ENCODE measurements at places on chromosomes 7 and 10.

DNA sequence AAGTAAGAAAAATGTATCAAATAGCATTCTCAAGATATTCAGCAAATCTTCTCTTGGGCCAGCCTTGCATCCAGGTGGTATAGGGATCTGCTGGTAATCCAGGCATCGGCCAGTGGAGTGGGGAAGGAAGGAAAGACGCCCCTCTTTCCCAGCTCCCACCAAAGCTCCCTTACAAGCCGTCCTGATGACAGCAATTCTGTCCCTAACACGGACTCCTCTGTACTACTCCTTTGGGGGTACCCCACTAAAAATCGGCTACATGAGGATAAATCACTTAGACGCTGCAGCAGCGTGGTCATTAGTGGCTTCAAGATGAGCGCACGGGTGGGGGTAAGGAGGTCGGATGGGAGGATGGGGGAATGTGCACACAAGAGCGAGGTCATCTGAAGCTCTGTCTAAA lies 24.7 kb upstream of the NUB1 start:
- no peak for DNase-seq

DNA sequence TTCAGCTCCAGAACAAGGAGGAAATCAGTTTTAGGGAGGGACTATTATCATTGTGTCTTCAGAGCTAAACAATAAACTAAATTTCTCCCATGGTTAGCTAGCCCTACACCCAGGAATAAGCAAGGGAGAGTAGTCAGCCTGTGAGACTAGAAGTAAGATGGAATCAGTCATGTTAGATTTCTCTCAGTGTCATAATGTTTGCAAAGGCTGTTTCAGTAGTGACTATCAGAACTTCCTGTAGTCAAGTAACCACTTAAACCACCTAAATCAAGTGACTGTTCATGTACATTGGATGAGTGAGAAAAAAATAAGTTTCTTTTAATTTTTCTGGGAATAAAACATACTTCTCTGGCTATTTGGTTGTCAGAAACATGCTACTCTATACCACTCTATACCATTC lies 121.6 kb downstream of the KCND2 start:
- DNase-seq: no peak

DNA sequence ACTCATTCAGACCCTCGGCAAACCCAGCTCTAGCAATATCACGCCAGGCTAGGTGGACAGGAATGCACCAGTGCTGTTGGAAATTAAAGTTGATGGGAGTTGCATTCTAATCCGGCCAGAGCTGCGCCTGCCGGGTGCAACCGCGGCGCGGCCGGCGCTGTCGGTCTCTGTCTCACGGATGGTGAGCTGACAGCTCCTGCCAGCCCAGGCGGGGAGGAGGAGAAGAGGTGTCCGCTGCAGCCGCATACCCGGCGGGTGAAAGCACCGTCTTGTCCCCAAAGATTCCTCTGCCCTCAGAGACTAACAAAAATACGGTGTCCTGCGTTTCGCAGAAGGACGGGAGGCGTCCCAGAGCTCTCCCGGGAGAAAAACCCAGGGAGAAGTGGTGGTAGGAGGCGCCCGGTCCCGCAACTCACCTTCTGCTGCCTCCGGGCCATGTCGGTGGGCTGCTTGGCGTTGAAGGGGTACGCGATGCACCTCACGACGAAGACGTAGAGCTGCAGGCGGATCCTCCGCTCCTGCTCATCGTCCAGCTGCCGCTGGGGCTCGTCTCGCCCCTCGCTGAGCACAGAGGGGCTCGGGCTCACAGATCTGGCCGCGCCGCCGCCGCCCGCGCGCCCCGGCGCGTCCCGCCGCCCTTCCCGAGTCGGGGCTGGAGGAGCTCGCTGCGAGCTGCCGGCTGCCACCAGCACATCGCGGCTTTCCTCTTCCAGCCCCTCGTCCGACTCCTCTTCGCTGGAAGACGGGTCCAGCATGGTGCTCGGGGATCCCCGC lies 490 bp downstream of the CADPS2 start:
- DNase-seq: peak; percentile 57

DNA sequence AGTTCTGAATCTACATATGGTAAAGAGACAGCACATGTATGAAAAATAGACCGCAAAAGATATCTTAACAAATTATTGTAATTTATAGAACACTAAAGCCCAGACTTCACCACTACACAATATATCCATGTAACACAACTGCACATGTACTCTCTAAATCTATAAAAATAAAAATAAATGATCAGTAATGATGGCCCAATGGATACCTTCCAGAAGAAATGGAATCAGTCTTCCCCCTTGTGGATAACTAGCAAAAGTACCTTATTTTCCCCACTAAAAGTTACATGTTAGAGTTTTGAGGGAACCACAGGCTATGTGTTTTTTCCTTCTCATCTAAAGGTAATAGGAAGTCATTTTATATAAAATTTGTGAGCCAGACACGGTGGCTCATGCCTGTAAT lies 25.7 kb downstream of the C7orf25 start:
- DNase-seq: no peak

DNA sequence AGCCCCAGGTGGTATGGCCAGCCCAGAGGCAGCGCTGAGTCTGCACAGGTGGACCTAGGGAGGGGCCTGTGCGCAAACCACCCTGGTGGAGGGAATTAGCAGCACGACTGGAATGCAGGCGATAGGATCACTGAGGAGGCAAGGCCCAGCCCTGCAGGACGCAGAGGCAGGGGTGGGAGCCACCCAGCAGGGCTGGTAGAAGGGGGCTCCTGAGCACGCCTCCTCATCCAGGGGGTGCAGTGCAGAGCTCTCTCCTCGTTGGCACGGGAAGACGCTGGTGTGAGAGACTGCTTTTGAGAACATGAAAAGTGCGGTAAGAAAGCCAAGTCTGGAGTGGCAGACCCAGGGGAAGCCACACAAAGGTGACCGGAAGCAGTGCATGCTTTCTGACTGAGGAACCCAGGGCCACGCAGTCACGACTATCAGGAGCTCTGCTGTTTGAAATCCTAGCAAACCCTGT lies 6.0 kb downstream of the FXYD4 start:
- no peak for DNase-seq

- DNase-seq: no peak
Observed at GRCh38 chr7:117116211-117116610, 162.9 kb downstream of the ST7 start.

DNA sequence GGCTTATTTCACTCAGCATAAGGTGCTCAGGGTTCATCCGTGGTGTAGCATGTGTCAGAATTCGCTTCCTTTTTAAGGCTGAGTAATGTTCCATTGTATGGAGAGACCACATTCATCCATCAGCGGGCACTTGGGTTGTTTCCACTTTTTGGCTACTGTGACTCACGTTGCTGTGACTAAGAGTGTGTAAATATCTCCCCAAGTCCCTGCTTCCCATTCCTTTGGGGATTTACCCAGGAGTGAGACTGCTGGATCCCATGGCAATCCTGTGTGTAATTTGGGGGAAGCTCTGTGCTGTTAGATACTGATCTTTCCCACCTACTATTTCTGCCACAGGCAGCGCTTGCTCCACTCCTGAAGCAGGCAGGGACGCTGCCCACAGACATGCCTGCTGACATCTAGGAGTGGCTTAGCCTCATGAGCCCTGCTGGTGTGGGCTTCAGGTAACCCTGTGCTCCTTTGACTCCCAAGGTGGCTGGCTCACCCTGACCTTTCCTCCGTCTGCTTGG lies 346.0 kb downstream of the FRMD4A start:
- peak; percentile 60 for DNase-seq

- DNase-seq: peak; percentile 33
Observed at GRCh38 chr7:100719523-100720278, 567 bp upstream of the EPO start.

- no peak for DNase-seq
Observed at GRCh38 chr7:92854501-92855238, 18.3 kb upstream of the CDK6 start.

GRCh38 chr7:81447351-81447952 lies 322.4 kb downstream of the HGF start:
- peak; percentile 28 for DNase-seq

- no peak for DNase-seq
Observed at GRCh38 chr7:25964483-25964991, 187.5 kb upstream of the NFE2L3 start.

GRCh38 chr7:77893813-77894212 lies 95.2 kb downstream of the PHTF2 start:
- no peak for DNase-seq

- DNase-seq: peak; percentile 52
Observed at GRCh38 chr10:76285012-76285411, 853.6 kb downstream of the LRMDA start.

GRCh38 chr7:34740840-34741239 lies 82.8 kb downstream of the NPSR1 start:
- DNase-seq: no peak

Data from AG08396 (cell line).